Activated CD4-positive, CD25-positive, alpha-beta regulatory T cell (primary cell): ENCODE measurements at places on chromosomes 6 and 20.

- DNase-seq: no peak
Measured at GRCh38 chr20:34269996-34270627, 28.9 kb downstream of the ASIP start.

DNA sequence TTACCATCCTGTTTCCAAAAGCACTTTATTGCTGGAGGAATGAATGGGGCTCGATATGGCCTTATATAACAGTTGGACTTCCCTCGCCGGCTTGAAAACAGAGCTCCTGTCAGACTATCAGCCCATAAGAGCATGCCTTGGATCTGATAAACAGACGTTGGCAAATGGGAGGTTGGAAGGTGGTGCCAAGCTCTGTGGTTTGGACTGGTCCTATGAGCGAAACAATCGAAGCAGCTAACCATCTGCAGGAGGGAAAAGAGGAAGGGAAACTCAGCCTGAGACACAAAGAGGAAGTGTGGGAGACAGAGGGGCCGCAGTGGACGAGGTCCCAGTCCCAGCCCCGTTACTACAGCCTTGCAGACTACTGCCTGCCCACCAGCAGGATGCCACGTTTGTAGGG is 92.9 kb downstream of the TFAP2C start:
- no peak for DNase-seq

DNA sequence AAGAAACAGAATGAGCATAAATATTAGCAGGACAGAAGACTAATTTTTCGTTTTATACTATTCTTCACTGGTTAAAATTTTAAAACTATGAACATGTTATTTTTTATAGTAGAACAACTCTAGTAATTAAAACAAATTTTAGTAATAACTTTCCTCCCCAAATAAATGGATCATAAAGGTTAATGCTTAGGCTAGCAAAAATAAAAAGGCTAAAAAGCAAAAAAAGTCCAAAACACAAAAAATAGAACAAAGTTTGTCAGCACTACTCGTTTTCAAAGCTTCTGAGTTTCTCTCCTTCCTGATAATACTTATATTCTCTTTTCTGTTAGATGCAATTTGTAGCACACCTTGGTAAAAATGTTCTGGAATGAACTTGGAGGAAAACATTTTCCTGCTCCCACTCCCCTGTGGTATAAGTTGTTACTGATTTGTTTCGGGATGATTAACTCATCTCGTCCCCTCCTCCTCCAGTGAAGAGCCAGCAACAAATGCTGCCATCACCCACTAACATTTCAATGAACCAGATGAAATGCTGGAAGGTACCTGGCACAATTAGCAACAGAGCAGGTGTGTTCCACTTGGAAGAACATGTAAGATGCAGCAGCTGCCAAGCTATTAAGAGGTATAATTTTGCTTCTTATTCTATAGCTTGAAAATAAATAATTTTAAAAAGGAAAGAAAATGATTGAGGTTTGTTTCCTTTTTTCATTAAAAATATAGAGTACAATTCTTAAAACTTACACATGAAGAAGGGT is 130.5 kb downstream of the MYB start:
- no peak for DNase-seq

- no peak for DNase-seq
Measured at GRCh38 chr6:37150314-37150713, 19.6 kb upstream of the PIM1 start.

- no peak for DNase-seq
Measured at GRCh38 chr6:117396228-117396627, 29.5 kb downstream of the ROS1 start.

- no peak for DNase-seq
Measured at GRCh38 chr6:154930451-154930851, 64.7 kb upstream of the TIAM2 start.

- DNase-seq: no peak
Measured at GRCh38 chr6:155915651-155916050, 460.0 kb upstream of the NOX3 start.

- no peak for DNase-seq
Measured at GRCh38 chr6:73263570-73263909, 544 bp upstream of the KHDC1 start.

- DNase-seq: no peak
Measured at GRCh38 chr20:25135031-25135430, 53.1 kb upstream of the VSX1 start.

DNA sequence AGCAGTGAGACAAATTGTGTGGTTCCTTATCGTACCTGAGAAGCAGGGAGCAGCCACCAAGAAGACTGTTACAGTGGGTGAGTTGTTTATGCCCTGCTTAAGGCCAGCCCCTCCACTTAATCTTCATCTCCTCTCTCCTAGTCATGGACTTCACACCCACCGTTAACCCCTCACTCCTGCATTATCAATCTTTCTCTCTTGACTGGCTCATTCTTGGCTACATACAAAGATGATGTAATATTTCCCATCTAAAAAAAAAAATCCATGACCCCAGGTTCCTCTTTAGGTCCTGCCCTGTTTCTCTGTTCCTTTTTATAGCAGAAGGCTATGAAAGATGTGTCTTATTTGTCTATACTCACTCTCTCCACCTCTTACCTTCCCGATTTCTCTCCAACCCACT is 72.4 kb downstream of the SHLD1 start:
- DNase-seq: no peak
